ENCODE measurements at places on chromosomes 13 and 19.

- no peak for DNase-seq
These were observed 16.6 kb downstream of the RFX1 start for GRCh38 chr19:13989487-13989886.

- no peak for DNase-seq
These were observed 19.0 kb upstream of the SPRY2 start for GRCh38 chr13:80359778-80360452.

DNA sequence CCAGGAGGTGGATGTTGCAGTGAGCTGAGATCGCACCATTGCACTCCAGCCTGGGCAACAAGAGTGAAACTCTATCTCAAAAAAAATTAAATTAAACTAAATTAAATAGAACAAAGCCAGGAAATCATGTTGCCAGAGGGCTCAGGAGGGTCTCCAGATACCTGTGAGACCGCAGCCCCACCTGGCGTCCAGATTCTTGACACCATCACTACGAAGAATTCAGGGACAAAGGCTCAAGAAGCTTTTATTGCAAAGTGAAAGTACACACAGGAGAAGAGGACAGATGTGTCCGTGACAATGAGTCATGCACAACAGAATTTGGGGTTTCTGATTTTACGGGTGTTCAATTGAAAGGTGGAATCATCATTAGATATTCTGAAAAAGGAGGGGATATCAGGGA, 76.6 kb downstream of the STOML3 start:
- DNase-seq, result no peak

DNA sequence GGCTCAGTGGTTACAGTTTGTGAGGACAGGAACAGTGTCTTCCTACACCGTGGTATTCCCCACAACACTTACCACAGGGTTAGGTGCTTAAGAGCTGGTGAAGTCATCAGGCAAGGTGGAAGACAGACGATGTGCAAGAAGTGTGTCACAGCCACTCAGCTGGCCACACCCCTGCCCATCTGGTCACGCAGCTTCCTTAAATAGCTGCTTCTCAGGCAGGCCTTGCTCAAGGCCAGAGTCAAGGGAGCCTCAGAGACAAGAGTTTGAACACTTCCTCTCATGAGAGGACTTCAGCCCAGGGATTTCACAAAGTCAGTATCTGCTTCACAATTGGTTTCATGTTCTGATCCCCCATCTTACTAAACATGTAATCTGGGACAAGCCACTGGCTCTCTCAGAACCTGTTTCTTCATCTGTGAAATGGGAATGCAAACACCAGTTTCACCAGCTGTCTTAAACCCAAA, 80.3 kb upstream of the FRY start:
- DNase-seq, result no peak
